LNCaP clone FGC (cell line): ENCODE measurements at places on chromosomes 3 and 15.

DNA sequence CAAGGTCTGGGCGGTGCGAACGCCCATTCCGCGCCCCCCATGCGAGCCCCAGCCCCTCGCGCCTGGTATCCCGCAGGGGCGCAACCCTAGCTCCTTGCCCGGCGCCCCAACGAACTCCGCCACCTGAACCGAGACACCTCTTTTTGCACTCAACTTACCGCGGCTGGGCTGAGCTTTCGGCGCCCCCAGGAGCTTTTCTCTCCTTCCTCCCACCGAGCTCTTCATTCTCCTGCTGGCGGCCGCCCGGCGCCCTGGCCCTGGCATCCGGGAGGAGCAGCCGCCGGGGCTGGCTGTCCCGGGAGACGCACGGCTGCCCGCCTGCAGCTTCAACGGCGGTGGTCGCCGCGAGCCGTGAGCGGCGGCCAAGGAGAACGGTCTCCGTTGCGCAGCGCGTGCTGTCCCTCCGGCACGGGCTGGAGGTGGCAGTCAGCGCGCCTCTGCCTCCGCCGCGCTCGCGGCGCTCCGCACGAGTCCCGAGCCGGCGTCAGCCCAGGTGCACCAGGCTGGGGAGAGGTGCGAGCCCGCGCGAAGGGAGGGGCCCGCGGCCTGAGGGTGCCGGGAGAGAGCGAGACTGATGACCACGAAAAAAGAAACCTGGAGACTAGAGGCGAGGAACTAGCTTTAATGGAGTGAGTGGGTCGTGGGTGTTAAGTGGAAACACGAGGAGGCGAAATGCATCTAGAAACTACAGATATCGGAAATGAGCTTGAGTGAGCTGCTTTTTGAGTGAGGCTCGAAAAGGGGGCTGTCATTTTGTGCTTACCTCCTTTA lies 621.5 kb upstream of the ZNF385D start:
- no peak for DNase-seq

DNA sequence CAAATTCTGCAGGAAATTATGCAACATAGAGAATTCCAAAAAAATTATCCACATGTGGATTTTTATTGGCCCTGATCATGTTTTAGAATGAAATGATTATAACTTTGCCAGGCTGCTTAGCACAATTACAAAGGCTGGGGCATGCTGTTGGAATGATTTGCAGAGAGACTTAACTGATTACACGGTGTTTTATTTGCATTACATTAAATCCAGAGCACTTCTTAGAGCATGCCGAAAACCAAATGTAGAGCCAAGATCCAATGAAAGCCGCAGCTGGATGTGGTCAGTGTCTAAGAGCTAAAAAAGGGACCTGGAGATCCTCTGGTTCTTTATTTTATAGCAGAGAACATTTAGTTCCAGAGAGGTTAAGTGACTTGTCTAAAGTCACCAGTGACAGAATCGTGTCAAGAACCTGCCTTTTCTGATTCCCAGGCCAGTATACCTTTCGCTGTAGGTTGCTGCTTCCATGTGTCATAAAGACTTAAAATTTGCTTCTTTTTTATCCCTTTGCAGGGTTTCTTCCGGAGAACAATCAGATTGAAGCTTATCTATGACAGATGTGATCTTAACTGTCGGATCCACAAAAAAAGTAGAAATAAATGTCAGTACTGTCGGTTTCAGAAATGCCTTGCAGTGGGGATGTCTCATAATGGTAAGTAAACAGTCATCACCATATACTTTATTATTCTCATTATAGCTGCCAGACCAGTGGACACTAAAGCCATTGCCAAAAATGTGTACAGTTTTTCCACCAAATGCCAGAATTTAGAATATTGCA lies 92.0 kb upstream of the TSEN2 start:
- peak; percentile 33 for DNase-seq

GRCh38 chr3:177795859-177796258 lies 598.6 kb upstream of the TBL1XR1 start:
- no peak for DNase-seq

DNA sequence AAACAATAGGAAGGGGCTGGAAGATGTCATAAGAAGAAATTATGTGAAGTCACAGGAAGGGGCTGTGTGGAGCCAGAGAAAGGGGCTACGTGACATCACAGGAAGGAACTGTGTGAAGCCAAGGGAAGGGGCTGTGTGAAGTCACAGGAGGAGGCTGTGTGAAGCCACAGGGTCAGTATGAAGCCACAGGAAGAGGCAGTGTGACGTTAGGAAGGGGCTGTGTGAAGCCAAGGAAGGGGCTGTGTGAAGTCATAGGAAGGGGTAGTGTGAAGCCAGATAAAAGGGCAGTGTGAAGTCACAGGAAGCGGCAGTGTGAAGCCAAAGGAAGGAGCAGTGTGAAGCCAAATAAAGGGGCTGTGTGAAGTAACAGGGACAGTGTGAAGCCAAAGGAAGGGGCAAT lies 32.5 kb downstream of the GASK1A start:
- no peak for DNase-seq

- DNase-seq: no peak
These were observed 8.6 kb downstream of the CLEC3B start for GRCh38 chr3:45034612-45035252.

- no peak for DNase-seq
These were observed 3.5 kb upstream of the TGFBR2 start for GRCh38 chr3:30602946-30603345.

- DNase-seq: no peak
These were observed 89.2 kb downstream of the SEC22A start for GRCh38 chr3:123290962-123291361.

DNA sequence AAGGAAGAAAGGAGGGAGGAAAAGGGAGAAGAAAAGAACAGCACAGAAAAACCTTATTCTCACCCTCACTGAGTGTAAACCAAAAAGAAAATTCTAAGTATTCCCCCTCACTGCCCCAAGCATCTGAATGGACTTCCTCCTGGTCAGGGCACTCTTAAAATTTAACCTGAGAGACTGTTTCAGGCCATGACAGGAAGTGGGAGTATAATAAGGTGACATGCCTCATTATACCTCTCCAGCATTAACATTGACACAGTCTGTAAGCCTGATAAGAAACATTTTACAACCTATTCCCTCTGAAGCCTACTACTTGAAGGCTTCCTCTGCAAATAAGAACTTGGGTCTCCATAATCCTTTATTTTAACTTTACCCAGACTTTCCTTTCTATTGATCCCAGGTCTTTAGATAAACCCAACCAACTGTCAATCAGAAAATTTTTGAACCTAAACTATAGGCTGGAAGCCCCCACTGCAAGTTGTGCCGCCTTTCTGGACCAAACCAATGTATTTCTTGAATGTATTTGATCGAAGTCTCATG lies 41.7 kb downstream of the SLCO2A1 start:
- DNase-seq: no peak

GRCh38 chr15:53046153-53046790 lies 256.1 kb upstream of the ONECUT1 start:
- no peak for DNase-seq

- DNase-seq: no peak
These were observed 222.8 kb upstream of the TBL1XR1 start for GRCh38 chr3:177419904-177420601.

DNA sequence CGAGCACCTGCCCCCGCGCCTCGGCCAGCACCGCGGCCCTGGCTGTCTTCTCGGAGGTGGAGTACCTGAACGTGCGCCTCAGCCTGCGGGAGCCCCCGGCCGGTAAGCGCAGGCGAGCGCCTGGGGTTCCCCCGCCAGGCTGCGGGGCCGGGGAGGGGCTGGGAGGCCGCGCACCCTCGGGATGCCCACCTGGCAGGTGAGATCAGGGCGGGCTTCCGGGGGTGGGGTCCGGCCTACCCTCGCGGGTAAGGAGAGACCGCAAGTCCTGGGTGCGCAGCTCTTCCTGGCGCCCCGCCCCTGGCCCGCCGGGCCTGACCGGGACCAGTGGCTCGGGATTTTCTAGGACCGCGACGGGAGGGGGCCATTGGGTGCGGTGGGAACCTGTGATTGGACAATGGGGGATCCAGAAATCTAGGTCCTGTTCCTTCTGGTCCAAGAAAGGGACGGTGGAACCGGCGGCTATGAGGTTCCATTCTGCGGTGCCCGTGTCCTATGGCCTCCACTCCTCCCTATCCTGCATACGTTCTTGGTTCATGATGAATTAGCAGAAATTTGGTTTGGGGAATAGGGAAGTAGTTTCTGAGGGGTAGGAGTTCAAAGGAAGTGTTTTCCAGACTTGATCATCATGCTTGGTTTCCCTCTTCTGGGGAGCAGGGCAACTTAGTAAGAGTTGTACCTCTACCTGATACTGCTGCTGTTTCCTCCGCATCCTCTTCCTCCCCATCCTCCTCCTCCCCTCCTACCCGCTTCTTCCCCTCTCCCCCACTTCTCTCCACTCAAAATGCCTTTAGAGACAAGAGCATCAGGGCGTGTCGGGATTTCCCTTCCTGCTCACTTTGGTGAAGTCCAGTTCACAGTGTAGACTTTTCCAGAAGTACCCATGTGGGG lies 808 bp downstream of the ARRDC4 start:
- DNase-seq: no peak

GRCh38 chr3:137332297-137332696 lies 374.5 kb downstream of the IL20RB start:
- DNase-seq: no peak

GRCh38 chr15:92914103-92914499 lies 14.0 kb downstream of the CHD2 start:
- no peak for DNase-seq

DNA sequence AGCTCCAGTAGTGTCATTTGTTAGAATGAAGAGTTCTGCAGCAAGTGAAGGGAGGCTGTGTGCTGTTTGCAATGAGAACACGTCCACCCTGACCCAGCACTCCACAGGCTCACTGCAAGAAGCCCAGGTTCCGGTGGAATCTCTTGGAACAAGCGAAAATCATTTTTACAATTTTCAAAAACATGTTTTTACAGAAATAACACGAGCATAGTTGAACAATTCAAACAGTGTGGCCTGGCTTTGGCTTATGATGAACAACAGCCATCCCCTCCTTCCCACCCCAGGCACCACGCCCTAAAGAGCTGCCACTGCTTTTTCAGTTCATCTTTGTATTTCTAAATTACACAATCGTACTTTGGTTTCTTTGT lies 59.5 kb upstream of the KY start:
- no peak for DNase-seq

DNA sequence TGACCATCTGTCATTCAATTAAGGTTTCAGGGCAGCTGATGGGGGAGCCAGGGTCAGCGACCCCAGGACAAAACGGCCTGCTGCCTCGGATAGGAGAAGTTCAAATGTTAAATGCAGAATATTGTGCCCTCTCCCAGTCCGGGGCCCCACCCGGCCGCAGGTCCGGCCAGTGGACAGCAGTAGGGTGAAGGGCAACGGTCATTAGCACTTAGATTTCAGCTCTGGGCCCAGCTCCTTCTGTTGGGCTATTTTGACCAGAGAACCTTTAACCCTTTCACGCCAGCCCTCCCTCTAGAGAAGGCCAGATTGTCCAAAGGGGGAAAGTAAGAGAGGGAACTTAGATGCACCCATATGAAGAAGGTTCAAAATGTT lies 16.1 kb upstream of the ONECUT1 start:
- no peak for DNase-seq

- no peak for DNase-seq
These were observed 130.0 kb upstream of the VEPH1 start for GRCh38 chr3:157633241-157633640.

DNA sequence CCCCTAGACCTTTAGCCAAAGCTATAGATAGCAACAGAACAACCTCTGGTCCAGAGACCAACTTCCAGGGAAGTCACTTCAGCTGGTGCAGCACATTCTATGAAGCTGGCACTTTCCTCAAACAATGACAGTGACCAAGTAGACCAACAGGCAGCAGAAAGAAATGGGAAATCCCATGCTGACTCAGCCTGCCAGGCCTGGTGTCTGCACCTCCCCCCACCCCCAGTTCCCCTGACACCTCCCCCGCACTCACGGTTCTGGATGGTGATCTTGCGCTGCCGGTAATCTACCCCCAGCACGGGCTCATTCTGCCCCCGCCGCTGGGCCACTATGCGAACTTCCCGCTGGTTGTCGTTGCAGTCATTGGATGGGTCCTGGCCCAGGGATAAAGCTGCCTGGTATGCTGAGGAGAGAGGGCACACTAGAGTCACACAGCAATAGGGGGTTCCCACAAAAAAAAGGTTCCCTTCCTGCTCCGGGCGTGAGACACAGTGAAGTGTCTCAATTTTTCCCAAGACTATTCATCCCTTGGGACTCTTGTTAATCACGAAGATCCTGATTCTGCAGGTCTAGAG lies 17.0 kb downstream of the ILDR1 start:
- DNase-seq: no peak

GRCh38 chr15:45064386-45064785 lies 41.4 kb downstream of the SORD start:
- DNase-seq: no peak
